Activated CD4-positive, alpha-beta T cell treated with anti-CD3 and anti-CD28 coated beads for 4 hours (primary cell): ENCODE measurements at places on chromosomes 3 and 15.

DNA sequence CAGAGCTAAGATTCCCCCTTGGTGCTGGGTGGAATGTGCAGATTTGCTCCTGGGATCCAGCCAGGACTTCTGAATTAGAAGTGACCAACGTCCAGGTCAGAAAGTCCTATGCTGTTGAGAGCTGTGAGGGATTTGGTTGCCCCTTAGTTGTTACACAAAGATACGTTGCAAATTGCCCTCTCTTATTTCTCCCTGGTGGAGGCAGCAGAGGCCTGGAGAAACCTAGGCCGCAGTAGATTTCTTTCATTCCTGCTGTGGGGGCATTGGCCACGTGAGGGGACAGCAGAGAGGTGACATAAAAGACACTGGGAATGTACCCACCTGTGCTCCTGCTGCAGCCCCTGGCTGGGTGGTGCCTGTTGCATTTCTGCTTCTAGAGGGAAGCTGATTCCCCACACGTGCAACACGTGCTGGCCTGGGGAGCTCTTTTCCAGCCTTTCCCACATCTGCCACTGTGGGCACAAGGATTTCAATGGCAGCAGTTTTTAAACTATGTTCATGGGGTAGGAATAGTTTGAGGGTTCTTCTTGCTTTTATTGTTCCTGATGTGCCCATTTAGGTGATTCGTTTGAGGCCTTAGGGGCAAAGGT is 65.7 kb downstream of the SYNM start:
- DNase-seq = no peak

GRCh38 chr15:79366691-79367090 is 55.8 kb downstream of the TMED3 start:
- DNase-seq = no peak

GRCh38 chr3:122679882-122680474 is 661 bp upstream of the PARP14 start:
- DNase-seq = no peak

DNA sequence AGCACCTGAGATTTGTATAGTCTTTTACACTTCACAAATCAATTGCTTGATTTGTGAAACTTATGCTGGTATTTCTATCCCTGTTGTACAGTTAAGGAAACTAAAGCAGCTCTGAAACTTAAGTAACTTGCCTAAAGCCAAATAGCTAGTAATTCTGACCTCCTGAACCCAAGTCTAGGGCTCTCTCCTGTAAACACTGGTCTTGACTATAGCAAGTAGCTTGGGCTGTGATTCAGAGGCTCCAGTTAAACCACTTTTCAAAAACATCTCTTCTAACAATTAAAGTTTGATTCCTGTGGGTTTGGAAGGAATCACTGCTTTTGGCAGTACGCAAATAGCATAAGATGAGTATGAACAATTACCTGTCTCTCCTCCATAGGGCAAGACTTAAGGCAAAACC is 18.5 kb upstream of the CMTM8 start:
- DNase-seq = no peak

DNA sequence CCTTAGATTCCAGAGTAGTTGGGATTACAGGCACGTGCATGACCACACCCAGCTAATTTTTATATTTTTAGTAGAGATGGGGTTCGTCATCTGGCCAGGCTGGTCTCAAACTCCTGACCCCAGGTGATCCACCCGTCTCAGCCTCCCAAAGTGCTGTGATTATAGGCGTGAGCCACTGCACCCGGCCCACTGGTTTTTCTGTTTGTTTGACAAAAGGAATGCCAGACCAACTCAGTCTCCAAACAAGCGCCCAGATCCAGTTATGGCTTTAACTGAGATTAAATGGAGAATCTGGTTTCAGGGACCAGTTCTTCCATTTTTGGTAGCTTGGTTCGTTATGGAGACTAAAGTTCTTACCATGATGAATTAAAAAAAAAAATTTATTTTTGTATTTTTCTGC is 50.8 kb downstream of the CRTC3 start:
- no peak for DNase-seq

DNA sequence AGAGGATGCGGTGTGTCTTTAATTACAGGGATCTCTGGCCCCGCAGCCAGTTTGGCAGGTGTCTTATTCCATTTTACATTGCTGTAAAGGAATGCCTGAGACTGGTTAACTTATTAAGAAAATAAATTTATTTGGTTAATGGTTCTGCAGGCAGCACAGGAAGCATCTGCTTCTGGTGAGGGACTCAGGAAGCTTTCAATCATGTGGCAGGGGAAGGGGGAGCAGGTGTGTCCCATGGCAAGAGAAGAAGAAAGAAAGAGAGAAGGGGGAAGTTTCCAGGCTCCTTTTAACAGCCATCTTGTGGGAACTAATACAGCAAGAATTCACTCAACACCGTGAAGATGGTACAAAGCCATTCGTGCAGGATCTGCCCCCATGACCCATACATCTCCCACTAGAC is 128.0 kb upstream of the CRBN start:
- DNase-seq = no peak

GRCh38 chr3:161221806-161222600 is 892 bp downstream of the NMD3 start:
- no peak for DNase-seq

DNA sequence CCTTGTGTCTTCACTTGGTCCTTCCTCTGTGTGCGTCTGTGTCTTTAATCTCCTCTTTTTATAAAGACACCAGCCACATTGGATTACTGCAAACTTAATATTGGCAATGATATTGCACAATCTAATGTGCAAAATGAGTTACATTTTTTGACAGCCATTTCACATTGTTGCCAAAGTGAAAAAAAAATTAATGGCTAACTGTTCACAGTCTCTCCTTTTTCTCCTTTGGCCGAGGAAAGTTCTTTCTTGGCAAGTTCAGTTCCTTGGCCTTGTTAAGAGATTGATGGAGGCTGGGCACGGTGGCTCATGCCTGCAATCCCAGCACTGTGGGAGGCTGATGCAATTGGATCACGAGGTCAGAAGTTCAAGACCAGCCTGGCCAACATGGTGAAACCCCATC is 62.2 kb upstream of the ZNF280D start:
- no peak for DNase-seq

- no peak for DNase-seq
Observed at GRCh38 chr3:101074518-101074917, 81.3 kb upstream of the ABI3BP start.

DNA sequence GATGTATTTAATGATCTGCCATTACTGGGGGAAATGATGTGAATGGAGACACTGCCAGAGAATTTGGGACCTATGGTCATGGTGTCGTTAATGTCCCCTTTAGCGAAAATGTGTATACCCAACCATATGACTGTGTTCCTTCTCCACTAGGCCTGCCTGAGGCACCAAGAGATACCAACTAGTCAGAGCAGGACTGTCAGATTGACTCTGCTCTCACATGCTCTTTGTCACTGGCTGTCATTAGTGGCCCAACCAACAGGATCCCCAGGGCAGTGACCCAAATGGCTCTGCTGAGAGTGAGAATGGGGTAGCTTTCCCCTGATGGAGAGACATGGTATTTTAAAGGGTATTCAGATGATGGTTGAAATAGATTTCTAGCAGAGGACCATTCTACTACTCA is 2.8 kb downstream of the TAGLN3 start:
- no peak for DNase-seq

DNA sequence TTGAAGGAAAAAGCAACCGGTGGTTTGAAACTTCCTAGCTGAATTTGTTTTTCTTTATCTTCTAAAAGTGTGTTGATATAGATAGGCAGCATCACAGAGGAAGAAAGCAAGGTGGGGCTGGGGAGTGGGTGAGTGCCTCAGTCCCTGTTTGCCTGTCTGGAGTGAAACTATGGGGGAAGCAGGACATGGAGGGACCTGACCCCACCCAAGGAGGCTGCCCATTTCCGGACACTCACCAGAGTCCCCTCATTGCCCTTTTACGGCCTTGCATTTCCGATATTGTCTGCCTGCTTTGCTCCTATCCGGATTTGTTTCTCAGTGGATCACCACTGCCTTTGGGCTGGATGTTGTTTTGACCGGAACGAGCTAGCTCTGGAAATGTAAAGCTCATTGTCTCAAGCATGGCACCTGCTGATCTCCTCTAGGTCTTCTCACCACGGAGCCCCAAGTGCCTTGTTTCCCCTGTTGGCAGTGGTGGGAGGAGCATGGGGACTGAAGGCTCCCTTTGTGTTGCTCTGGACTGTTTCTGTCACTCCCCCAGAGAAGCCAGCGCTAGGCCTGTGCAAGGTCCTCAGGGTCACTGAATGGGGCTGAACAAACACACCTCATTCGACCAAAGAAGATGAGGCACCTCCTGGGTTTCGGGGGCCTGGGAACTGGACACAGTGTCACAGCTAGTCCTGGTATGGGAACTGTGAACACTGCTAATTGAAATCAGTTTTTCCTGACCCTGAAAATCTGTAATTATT is 7.0 kb downstream of the CLDN11 start:
- no peak for DNase-seq

GRCh38 chr3:73493543-73494308 is 131.0 kb downstream of the PDZRN3 start:
- no peak for DNase-seq

- DNase-seq = no peak
Observed at GRCh38 chr3:188662795-188663194, 508.8 kb downstream of the LPP start.

GRCh38 chr15:70033529-70034140 is 64.1 kb downstream of the TLE3 start:
- no peak for DNase-seq

DNA sequence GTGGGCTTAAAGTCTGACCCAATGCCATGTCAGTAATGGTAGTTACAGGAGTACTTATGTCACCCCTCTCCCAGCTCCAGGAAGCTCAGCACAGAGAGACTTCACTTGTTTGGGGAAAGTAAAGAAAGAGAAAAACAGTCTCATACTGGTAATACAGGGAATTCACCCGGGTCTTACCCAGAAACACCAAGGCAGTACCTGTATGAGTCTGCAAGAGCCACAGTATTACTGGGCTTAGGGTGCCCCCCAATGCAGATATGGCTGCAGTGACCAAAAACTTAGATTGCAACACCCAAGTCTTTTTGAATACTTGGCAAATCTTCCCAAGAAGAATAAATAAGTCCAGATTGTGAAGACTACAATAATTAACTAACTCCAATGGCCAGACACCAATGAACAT is 622.1 kb downstream of the IGSF11 start:
- DNase-seq = no peak

- no peak for DNase-seq
Observed at GRCh38 chr3:59052803-59053411, 3.1 kb upstream of the CFAP20DC start.

GRCh38 chr3:120432150-120432860 is 18.5 kb downstream of the FSTL1 start:
- no peak for DNase-seq

GRCh38 chr3:51974277-51974962 is 444 bp upstream of the ABHD14A start:
- DNase-seq = no peak

- no peak for DNase-seq
Observed at GRCh38 chr3:184176377-184177330, 2.0 kb downstream of the AP2M1 start.

- no peak for DNase-seq
Observed at GRCh38 chr3:3201611-3202010, 22.1 kb upstream of the CRBN start.

DNA sequence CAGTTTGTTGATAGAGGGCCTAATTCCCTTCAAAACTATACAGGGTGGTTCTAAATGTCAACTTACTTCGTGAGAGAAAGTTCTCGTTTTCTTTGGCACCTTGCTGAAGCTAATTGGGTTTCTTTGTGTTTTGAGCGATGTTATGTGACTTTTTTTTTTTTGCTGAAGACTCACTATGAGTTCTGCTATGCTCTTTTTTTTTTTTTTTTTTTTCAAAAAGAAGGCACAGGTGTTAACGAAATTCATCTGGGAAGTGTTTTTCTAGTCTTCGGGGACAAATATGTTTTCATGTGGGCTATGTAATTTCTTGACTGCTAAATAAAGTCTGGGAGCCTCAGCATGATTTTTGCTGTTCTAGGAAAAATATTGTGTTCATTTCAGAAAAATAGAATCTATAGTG is 81.5 kb downstream of the PEX5L start:
- DNase-seq = no peak

DNA sequence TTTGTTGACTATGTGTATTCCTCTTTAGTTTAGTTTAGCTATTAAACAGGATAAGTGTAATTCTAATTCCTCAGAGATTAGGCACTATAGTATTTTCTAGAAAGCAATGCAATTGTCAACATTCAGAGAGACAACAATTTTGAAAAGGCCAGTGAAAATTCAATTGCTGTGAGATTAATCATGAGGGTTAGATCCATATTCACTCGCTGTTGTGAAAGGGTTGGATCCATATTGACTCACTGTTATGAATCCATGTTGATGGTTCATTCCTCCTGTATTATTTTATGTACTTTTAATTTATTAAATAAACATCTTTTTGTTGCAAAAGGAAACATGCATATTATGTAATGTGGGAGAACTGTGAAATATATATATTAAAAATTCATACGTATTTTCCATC is 641 bp downstream of the TRAT1 start:
- no peak for DNase-seq

GRCh38 chr15:37077623-37078351 is 22.6 kb downstream of the MEIS2 start:
- no peak for DNase-seq

GRCh38 chr15:77746254-77747174 is 113.8 kb upstream of the LINGO1 start:
- no peak for DNase-seq

DNA sequence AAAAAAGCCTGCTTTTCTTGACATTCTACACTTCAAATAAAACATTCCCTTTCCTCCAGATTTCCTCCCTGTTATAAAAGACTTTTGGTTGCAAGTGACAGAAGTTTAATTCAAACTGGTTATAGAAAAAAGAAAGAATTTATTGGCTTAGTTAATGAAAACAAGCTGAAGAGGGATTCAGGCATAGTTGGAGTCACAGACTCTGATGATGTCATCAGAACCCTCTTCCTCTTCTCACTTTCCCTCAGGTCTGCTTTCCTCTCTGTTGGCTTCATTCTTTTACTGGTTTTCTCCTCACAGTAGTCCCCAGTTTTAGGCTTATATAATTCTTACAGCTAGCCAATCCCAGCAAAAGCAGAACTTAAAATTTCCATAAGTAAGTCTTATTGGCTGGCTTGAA is 32.0 kb upstream of the MBNL1 start:
- DNase-seq = no peak

DNA sequence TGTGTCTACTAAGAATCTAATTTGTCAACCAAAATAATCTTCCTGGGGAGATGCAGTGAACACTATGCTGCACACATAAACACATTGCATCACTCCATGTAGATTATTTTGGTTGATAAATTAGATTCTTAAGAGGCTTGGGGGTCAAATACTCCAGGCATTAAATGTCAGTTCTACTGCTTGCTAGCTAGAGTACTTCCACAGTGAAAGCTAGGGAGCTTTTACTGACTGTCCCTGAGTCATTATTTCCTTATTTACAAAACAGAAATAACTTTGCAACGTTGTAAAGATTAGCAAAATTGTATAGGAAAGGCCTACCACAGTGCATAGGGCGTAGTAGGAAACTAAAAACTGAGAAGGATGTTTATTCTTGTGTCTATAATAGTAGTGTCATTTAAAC is 12.9 kb upstream of the TMC3 start:
- no peak for DNase-seq

- no peak for DNase-seq
Observed at GRCh38 chr15:46408312-46408711, 773.5 kb downstream of the SQOR start.
